ENCODE measurements at places on chromosomes 1 and 21. TPM values are rescaled to one million over a fixed set of nuclear protein-coding genes. Genes with fewer than 3 reads are reported as not detected.

Gene SPRR1B
- total RNA-seq = not detected

GRCh38 chr21:38956521-38956855, 150.8 kb downstream of the ETS2 start:
- no peak overlapping the region for H3K4me3 ChIP-seq
- DNase-seq = no peak

Gene BLACAT1
- total RNA-seq = 0.30 TPM

DNA sequence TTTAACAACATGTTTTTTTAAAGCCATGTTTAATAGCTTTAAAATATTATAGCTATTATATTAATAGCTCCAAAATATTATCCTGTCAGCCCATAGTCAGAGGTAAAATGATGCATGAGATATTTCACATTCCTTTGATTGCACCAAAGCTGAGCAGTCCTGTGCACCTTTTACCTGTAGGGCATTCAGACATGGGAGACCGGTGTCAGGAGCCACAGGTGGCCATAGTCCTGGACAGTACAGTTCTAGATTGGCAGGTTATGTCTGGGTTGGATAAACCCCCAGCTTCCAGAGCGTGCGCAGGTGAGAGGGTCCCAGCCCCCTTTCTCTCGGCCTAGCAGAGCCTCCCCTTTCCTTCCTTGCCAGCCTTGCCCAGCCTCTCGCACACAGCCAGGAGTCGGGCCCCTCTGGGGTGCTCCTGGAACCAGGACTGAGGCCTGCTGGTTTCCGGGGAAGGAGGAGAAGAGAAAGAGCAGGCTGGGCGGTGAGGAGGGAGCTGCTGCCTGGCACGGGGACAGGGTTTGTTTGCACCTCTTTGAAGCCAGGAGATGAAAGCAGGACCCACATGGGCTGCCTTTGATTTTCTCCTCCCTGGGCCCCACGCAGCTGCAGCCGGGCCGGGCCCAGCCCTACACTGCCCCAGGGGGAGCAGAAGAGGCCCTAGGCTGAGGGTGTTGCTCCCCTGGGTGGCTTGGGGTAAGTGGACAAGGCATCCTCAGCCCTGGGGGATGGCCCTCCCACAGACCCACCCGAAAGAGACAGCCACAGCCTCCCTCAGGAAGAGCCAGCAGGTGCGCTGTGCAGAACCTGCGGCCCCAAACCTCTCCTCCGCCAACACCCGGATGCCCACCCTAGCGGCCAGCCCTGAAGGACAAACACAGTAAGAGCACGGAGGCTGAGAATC, 75.2 kb upstream of the TARDBP start:
- peaks cover 40% of the 10 kb centered on the region for H3K4me1 ChIP-seq
- no peak overlapping the region for H3K27ac ChIP-seq
- no peaks in the 10 kb centered on the region for H3K36me3 ChIP-seq

DNA sequence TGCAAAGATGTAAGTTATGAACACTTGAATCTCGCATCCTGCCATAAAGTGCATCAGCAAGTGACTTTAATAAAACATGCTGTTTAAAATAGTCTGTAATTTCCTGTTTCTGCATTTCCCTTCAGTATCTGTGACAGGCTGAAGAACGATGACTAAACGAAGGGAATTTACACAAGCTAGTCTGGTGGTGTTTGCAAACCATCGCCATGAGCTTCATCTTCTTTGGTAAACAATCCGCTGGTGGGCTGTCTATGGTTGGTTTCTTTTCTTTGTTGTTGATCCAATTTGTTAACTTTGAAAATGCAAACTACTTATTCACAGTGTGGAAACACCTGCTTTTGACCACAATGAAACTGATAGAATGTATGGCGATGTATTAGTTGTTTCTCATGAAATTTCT, 13.9 kb downstream of the SERTAD4 start:
- H3K27ac ChIP-seq = no peak overlapping the region
- H3K4me1 ChIP-seq = peaks cover 17% of the 10 kb centered on the region
- no peak for DNase-seq
- peaks cover 66% of the 10 kb centered on the region for H3K27me3 ChIP-seq
- H3K36me3 ChIP-seq = no peaks in the 10 kb centered on the region
- no peak overlapping the region for H3K4me3 ChIP-seq

DNA sequence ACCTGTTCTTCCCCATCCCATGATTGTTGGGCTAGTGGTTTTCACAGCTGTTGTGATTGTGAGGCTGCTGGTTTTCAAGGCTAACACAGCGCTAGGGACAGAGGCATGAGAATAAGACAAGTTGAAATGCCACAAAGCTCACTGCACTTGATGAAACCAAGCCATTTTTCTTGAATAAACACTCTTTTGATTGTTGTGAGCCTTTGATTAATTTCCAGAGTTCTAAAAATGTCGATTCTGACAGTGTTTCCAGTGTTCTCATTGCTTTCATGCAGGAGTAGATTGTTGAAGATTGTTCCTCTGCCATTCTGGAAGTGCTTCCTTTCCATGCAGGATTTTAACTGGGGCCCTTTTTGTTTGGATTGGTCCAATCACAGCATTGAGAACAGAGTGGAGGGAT, 134.9 kb upstream of the GRIK3 start:
- no peak overlapping the region for H3K4me3 ChIP-seq
- H3K27me3 ChIP-seq = peaks cover 17% of the 10 kb centered on the region
- no peak for DNase-seq
- H3K4me1 ChIP-seq = no peaks in the 10 kb centered on the region
- no peak overlapping the region for H3K27ac ChIP-seq

Gene TAS1R1
- not detected for total RNA-seq

- no peak overlapping the region for H3K4me3 ChIP-seq
- H3K27me3 ChIP-seq = peaks cover 3% of the 10 kb centered on the region
- no peak overlapping the region for H3K27ac ChIP-seq
- DNase-seq = no peak
These were observed 15.9 kb downstream of the WNT3A start for GRCh38 chr1:228022571-228023293.

GRCh38 chr1:56441601-56442000, 137.8 kb downstream of the PLPP3 start:
- no peak overlapping the region for H3K4me3 ChIP-seq
- H3K27ac ChIP-seq = no peak overlapping the region
- no peaks in the 10 kb centered on the region for H3K27me3 ChIP-seq
- DNase-seq = no peak

Measured in activated naive CD4-positive, alpha-beta T cell treated with anti-CD3 and anti-CD28 coated beads for 36 hours (primary cell).